ENCODE measurements at places on chromosomes 6 and 20.

GRCh38 chr6:12601881-12602280 lies 114.7 kb upstream of the PHACTR1 start:
- DNase-seq, result no peak

DNA sequence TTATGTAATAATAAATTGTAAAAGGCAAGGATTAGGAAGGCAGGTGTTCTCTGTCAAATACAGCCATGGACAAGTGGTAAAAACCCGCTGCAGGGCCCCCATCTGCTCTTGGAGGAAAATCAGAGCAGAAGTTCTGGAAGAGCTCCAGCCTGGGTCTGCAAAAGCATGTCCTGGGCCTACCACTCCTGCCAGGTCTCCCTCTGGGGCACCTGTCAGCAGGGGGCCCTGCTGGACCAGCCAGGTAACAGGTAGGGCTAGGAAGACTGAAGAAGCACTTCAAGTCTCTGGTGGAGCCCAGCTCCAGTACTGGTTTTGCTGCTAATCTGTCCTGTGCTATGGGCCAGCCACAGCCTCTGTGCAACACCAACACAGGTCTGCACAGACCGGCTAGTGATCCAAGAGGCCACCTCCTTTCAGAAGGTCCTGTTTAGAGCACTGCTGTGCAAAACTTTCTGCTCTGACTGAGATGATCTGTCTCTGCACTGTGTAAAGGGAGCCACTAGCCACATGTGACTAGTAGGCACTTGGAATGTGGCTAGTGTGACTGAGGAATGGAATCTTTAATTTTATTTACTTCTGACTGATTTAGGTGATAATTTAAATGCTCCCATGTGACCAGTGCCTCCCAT lies 30.2 kb downstream of the RRBP1 start:
- DNase-seq, result no peak

GRCh38 chr6:106556368-106556960 lies 72.8 kb downstream of the RTN4IP1 start:
- no peak for DNase-seq

- no peak for DNase-seq
Observed at GRCh38 chr6:157268835-157269234, 54.5 kb downstream of the TMEM242 start.

DNA sequence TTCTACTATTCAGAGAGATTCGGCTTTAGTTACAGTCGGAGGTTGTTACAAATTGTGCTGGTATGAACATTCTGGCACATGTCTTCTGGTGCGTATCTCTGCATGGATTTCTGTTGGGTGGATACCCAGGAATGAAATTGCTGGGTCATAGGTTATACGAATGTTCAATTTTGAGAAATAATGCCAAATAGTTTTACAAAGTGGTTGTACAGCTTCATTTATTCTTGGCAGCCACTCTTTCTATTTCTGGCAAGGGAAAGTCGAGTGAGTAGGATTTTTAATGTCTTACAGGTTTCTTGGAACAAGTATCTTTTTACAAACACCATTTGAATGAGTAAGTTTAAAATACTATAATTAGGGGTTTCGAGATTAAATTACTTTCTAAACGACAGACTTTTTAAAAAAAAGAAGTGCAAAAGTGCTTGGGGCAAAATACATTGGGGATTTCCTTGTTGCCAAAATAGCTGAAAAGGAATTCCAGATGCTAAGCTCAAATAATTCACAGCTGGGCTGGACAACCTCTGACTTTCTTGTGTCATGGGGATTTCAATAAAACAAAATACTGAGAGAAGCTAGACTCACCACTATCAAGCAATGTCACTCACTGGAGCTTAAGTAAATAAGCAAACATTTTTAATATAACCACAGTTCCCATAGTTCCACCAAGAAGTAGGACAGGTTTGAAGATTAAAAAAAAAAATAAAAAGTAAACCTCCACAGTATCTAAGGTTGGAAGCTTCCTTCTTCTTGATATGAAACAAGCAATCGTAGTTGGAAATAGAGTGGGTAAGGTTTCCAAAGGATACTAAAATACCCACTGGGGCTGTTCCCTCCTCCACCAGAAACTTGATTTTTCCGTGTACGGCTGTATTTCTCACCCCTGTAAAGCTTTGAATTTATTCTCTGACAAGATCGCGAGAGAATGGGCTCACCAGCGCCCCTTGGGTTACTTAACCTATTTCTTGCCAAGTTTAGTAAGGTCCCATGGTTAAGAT lies 21.6 kb upstream of the GFOD1 start:
- DNase-seq, result no peak

DNA sequence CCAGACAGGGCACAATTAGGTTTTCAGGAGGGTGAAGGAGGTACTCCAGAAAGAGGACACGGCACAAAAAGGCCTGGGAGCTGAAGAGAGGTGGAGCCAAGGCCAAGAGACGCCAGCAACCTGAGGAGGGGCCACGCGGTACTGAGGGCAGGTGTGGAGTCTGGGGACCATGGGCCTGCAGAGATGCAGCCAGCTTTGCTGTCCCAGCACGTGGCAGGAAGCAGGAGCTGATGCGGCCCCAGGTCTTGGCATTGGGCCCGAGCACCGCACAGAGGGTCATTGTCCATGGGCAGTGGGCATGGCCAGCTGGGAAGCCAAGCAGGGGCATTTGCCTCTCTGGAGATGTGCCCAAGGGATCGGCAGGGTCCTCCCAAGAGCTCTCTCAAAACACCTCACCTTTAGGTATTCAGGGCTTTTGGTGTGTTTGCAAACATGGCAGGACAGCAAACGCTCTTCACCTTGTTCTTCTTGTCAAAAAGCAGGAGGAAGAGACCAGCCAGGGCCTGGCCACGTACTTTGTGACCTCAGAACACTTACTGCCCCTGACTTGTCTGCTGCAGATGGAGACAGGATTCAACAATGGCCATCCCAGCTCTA lies 1.4 kb upstream of the BPIFB1 start:
- DNase-seq, result no peak

DNA sequence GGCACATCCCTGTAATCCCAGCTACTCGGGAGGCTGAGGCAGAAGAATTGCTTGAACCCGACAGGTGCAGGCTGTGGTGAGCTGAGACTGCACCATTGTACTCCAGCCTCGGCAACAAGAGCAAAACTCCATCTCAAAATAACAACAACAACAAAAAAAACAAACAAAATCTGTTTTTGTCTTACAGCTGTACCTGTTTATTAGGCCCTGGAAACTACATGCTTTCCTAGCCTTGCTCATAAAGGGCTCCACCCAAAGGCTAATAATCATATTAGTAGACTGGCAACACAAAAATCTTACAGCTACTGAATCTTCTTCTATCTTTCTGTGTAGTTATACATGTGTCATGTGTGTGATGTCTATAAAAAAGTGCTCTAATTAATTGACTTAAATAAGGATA lies 503.9 kb upstream of the EYS start:
- no peak for DNase-seq

DNA sequence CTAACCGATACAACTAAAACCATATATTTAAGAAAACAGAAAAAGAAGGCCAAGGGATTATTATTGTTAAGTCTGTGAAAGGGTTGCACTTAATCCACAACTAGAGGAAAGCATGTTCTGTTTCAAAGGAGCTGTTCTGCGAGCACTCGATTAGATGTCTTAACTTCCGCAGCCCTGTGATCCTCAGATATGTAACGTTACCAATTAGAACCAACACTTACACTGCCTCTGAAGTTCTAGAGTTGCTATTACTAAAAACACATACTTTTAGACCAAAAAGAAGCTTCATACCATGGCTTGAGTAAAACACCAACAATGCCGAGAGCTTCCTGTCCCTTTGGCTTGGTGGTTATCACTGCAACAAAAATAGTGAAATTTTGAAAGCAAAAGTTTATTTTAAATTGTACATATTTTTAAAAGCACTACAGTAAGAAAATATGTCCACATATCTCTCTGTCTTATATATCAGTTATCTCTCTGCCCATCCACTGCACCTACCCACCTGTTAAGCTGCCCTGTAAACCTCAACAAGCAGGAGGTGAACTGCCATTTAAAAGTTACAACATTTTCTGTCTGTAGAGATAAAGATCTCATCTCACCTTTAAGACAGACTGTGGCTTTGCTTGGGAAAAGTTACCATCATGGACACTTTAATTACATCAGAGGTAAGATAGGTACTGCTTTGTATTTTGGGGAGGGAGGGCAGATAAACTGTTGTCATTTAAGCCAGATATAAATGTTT lies 7.1 kb upstream of the DUSP22 start:
- DNase-seq, result no peak

DNA sequence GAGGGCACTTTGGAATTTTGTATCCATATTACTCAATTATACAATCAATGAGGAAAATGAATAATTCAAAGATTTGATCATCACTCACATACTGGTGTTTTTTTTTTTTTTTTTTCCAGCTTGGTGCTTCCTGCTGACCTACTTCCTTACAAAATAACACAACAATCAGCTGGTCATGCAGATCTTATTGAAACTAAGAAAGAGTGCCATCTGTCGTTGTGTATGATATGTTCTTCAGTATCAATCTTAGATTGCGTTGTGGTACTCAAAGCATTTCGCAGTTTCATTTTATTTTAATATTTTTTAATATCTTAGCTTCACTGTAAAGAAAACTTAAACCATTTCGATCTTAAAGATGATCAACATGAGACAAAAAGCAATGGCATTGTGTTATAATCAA lies 155.6 kb downstream of the OGFRL1 start:
- no peak for DNase-seq

DNA sequence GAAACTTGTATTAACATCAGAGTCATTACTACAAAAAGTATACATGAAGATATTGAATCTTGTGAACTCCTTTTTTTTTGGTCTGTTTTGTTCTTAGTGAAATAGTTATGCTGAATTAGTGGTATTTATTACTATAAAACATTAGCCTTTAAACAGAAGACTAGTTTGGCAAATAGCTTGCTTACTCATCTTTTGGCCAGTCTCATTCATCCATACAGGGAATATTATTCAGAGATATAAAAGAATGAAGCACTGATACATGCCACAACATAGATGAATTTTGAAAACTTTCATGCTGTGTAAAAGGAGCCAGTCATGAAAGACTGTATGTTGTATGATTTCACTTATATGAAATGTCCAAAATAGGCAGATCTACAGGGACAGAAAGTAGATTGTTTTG lies 205.9 kb downstream of the ZFAND3 start:
- no peak for DNase-seq

GRCh38 chr6:25476126-25476525 lies 175.9 kb upstream of the SCGN start:
- no peak for DNase-seq
